Fibroblast of lung (primary cell): ENCODE measurements at places on chromosomes 3 and 15. TPM values are rescaled to one million over a fixed set of nuclear protein-coding genes. Genes with fewer than 3 reads are reported as not detected.

Gene IQSEC1
- 11.8 and 18.2 TPM in 2 replicates for total RNA-seq

Gene MYRIP
- under 0.01 TPM in 1 of 2 replicates, not detected in the other for total RNA-seq

Gene CERS3
- not detected in 2 replicates for total RNA-seq

Gene PLA2G4E
- not detected in 2 replicates for total RNA-seq

Gene GP9
- total RNA-seq: not detected in 2 replicates

Gene ACKR4
- 1.8 and 14.9 TPM in 2 replicates for total RNA-seq

Gene MYZAP
- total RNA-seq: 0.17 TPM in 1 of 2 replicates, not detected in the other

Gene RGMA
- 1.3 and 1.5 TPM in 2 replicates for total RNA-seq

Gene LCTL
- 0.26 and 0.66 TPM in 2 replicates for total RNA-seq

Gene HDGFL3
- total RNA-seq: 26.2 and 43.1 TPM in 2 replicates
